ENCODE measurements at places on chromosomes 7 and 10. TPM values are rescaled to one million over a fixed set of nuclear protein-coding genes. Genes with fewer than 3 reads are reported as not detected.

LDB3 gene
- 1.1 TPM for polyA plus RNA-seq

GRCh38 chr10:104128214-104128613, 6.2 kb downstream of the SFR1 start:
- DNase-seq = no peak

DNA sequence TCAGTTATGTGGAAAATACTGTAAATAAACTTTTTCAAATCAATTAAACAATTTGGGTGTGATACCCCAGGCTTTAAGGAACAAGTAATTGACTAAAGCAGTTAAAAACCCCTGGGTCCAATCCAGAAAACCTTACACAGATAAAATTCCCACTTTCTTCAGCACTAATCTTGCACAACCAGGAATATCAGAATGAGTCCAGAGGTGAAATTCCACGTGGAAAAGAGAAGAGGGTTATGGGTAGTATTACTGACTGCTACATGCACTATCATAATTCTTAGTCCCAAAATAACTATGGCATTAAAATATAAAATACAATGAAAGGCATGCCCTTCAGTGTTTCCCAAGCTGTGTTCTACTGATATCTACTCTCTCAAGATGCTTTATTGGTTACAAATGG, 135.7 kb upstream of the STEAP4 start:
- DNase-seq = peak; percentile 63

DNA sequence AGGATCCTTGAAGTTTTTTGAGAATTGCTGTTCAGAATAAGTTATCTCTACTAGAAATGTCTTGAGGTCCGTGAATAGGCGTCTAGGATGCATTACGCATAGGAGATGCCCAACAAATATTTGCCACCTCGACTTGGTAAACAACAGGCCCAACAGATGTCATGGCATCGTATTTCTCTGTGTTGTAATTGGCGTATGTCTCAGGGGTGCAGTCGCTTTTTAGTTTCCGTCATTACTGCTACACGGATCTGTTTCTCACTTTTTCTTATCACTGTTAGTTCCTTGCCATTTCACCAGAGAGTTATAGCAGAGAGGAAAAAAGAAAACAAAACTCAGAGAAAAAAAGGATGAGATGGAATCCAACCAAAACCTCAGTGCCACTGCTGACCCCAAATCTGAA, 73.0 kb upstream of the SFMBT2 start:
- no peak for DNase-seq

GRCh38 chr7:96236198-96237039, 85.5 kb downstream of the SLC25A13 start:
- no peak for DNase-seq

DNA sequence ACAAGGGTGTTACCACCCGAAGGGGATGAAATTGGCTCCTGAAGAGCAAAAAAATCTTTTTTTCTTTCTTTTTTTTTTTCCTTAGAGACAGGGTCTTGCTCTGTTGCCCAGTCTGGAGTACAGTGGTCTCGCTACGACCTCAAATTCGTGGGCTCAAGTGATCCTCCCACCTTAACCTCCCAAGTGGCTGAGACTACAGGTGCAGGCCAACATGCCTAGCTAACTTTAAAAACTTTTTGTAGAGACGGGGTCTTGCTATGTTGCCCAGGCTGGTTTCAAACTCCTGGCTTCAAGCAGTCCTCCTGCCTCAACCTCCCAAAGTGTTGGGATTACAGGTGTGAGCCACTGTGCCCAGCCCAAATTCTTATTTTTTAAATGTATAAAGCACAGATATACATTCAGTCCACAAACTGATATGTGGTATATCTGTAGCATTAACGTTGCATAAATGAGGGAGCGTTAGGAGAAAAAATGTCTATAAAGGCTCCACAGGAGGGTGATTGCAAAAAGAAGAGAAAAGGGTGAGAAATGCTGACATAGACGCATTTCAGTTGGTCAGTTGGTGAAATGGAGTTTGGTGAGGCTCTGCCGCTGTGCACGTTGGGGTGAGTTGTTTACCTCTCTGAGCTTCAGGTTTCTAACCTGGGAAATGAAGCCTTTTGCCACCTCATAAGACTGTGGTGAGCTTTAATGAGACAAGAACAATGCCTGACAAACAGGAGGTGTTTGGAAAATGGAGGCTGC, 100.7 kb upstream of the PODXL start:
- DNase-seq = no peak

GRCh38 chr10:97171001-97171400, 14.8 kb downstream of the SLIT1 start:
- no peak for DNase-seq

GRCh38 chr7:131302446-131302845, 25.2 kb upstream of the MKLN1 start:
- DNase-seq = no peak

FRG2B gene
- polyA plus RNA-seq = not detected

- no peak for DNase-seq
Observed at GRCh38 chr10:5557799-5558771, 33.3 kb downstream of the CALML3 start.

PLAC9 gene
- polyA plus RNA-seq = 4.6 TPM

GRCh38 chr7:50718876-50719275, 63.8 kb downstream of the GRB10 start:
- DNase-seq = peak; percentile 60

- DNase-seq = no peak
Observed at GRCh38 chr10:126245501-126245900, 142.8 kb downstream of the ADAM12 start.

MYPN gene
- under 0.01 TPM for polyA plus RNA-seq

PCGF5 gene
- polyA plus RNA-seq = 59.0 TPM

GRCh38 chr7:128831994-128832879, 2.0 kb downstream of the FLNC start:
- no peak for DNase-seq

DNA sequence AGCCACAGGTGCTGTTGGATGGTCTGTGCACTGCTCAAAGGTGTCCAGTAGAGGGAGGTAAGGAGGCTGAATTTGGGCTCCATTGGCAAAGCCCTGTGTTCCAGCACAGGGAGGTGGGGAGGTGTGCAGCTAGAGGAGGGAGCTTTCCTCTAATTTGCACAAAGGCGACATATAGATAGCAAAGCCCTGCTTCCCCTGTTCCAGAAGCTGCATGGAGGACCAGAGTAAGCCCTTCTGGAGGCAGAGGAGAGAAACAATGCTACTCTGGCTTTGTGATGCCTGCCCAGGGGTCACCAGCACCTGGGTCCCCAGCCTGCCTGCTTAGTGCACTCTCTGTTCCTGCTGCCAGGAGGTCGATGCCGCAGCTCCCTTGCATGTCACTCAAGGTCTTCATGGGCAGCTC, 3.4 kb upstream of the ARHGAP22 start:
- no peak for DNase-seq

GRCh38 chr10:21099291-21100062, 202.4 kb upstream of the NEBL start:
- no peak for DNase-seq

GJD4 gene
- polyA plus RNA-seq = not detected

GRCh38 chr10:72638586-72639440, 12.9 kb upstream of the MICU1 start:
- DNase-seq = peak; percentile 70

GRCh38 chr10:87915406-87915805, 52.0 kb downstream of the PTEN start:
- no peak for DNase-seq

GRCh38 chr10:21953585-21954057, 49.9 kb downstream of the DNAJC1 start:
- DNase-seq = peak; percentile 16

CLDN4 gene
- polyA plus RNA-seq = 178 TPM
